Suprapubic skin (tissue), 4 donors: ENCODE measurements at places on chromosomes 4 and X. TPM values are rescaled to one million over a fixed set of nuclear protein-coding genes. Genes with fewer than 3 reads are reported as not detected.

Gene PITX2
- total RNA-seq, result 0.48 TPM

Gene JADE3
- total RNA-seq, result 6.2 TPM

Gene FAM184B
- 0.24 TPM for total RNA-seq

Gene F8A2
- total RNA-seq, result not detected

Gene ADGRL3
- 19.0 TPM for total RNA-seq
